Neuronal stem cell (in vitro differentiated cells): ENCODE measurements at places on chromosomes 16 and 17.

- no peaks in the 10 kb centered on the region for H3K4me1 ChIP-seq
- no peak overlapping the region for H3K4me3 ChIP-seq
- H3K27ac ChIP-seq, result no peak overlapping the region
- no peaks in the 10 kb centered on the region for H3K36me3 ChIP-seq
These were observed 186.3 kb downstream of the CPPED1 start for GRCh38 chr16:12617401-12617819.

- no peaks in the 10 kb centered on the region for H3K4me1 ChIP-seq
- H3K4me3 ChIP-seq, result no peak overlapping the region
- no peak overlapping the region for H3K27ac ChIP-seq
- H3K36me3 ChIP-seq, result no peaks in the 10 kb centered on the region
These were observed 585.4 kb downstream of the WWOX start for GRCh38 chr16:78684655-78685375.

DNA sequence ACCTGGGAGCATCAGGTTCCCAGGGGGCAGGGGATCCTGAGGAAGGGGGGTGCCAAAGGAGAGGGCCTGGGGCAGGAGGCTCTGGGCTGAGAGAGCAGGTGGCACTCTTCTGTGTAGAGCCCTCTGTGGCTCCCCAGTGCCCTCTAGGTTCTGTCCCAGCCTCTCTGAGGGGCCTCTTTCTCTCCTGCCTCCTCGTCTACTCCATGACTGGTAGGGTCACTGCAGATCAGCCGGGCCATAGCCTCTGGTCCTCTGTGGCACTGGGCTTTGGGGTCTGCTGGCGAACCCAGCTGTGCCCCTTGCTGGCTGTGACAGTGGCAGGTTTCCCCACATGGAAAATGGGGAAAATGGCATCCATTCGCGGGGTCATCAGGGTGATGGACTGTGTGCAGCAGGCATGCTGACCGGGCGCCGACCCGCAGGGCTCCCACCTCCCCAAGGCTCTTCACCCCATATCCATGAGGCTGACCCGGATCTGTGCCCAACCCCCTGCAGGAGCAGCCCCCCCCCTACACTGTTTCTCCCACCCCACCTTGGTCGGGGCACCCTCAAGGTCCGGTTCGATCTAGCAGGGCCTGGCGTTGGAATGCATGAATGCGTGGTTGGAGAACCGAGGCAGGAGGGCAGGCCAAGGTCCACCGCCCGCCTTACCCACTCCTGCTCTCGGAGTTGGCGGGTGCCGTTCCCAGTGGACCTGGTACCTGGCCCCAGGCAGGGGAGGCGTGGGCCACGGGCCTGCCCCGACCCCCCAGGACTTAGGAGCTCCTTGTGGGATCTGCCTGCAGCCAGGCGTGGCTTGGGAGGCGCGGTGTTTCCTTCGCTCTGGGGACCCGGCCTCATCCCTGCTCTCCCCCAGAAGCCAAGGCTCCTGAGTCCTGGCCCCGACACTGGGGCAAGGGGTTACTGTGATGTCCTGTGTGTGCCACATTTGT is 6.5 kb downstream of the GLIS2 start:
- DNase-seq, result no peak
- H3K4me1 ChIP-seq, result peaks cover 24% of the 10 kb centered on the region
- H3K27ac ChIP-seq, result no peak overlapping the region
- no peaks in the 10 kb centered on the region for H3K27me3 ChIP-seq

- H3K27me3 ChIP-seq, result no peaks in the 10 kb centered on the region
- H3K4me1 ChIP-seq, result peaks cover 5% of the 10 kb centered on the region
- no peak for DNase-seq
- H3K27ac ChIP-seq, result no peak overlapping the region
These were observed 1.9 kb downstream of the GNA13 start for GRCh38 chr17:65054602-65055001.
